ENCODE measurements at places on chromosomes 11 and 22.

DNA sequence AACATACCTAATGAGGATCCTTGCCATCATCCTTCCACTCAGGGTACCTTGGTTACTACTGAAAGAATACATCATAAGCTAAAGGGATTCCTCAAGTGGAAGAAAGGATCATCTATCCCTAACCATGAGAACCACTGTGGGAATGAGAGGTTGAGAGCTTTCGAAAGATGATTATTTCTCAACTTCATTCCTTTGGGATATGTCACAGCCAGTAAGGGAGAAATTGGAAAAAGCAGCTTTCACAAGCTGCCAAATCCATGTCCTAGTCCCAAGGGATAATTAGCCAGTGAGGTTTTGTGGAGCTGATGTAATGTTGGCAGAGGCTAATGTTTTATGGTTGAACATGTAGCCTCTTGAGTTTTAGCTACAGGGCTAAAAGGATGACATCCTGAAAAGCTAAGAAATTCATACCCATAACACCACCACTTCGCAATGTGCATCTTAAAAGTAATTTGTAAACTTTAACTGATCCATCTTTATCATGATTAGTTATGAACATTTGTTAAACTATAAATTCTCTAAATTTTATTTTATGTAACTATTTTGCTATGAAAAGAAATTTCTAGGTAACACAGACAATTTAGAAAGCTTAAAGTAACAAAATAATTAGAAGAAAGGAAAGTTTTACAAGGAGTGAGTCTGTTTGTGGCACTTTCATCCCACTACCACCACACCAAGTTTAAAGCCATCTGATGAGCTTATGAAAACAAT lies 123.9 kb downstream of the MRTFA start:
- no peak for DNase-seq

- no peak for DNase-seq
These were observed 15.9 kb downstream of the GALNT18 start for GRCh38 chr11:11605821-11606450.

DNA sequence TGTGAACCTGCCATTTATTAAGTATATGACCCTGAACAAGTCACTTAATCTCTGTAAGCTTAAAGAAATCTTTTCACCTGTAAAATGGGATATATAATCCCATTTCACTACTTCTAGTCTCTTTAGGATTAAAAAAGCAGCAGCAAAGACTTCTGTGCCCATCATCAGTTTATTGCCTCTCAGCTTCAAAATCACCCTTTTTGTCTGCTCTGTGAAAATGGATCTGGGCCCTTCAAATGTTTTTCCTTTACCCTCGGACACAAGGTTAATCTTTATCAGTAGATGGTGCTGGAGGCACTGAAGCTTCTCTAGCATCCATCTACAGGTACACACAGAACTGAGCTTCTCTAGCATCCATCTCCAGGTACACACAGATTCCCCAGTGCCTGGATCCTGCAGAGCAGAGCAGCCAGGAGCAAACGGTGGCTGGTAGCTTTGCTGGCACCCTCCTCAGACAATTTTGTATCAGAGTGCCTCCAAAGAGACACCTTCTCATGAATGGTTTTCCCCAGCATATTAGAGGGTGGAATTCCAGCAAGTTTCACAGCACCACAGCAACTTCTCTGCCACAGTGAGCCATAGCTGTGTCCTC lies 56.8 kb downstream of the CADM1 start:
- DNase-seq = no peak

DNA sequence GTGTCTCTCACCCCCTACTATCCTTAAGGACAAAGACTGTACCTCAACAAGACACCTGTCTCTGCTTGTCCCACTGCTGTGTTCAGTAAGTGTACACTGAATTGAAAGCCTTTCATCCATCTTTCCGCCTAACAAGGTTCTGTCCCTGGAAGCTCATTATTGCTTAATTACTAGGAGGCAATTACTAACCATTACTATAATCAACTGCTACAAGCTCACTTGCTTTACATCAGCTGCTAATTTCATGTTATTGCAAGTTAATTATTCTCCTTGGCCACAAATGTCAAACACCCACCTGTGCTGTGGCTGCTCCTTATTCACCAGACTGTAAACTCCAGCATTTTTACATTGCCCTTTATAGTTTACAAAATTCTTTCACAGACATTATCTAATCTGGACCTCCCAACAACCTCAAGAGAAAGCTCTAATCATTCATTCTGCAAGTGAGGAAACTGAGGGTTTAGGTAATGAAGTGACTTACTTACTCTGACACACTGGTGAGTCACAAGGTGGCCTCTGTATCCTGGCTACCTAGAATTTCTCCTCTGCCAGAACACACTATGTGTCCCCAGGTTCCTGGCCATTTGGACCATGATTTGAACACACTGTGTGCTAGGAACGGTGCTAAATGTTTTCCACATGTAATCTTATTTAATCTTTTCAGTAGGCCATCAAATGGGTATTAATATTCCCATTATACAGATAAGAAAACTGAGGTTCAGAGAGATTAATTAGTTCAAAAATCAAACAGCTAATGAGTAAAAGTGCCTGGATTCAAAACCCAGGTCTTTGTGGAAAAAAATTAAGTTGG lies 66.7 kb downstream of the RAB30 start:
- DNase-seq = no peak

- DNase-seq = no peak
These were observed 72.1 kb downstream of the BRD1 start for GRCh38 chr22:49755631-49756001.

GRCh38 chr11:95668131-95668530 lies 121.5 kb downstream of the FAM76B start:
- DNase-seq = no peak

GRCh38 chr22:23518376-23519187 lies 61.5 kb downstream of the IGLL1 start:
- DNase-seq = no peak

DNA sequence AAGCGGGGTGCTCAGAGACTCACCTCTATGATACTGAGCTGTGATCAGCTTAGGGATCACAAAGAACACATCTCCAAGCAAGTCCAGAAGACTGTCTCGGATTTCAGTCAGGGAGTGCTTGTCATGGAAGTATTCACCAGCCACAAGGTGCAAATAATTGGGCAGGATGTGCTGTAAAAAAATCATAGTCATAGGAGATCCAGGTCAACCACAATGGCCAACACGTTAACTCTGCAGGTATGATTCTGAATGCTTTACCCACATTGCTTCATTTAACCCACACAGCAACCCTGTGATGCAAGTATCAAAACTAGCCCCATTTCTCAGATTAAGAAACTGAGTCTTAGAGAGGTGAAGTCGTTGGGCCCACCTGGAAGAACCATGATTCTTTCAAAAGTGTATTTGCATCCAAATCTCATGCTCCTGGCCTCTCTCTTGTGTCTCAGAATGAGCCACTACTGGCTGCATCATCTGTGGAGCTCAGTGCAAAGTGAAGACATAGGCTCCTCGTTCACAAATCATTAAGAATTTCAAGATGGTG lies 179.3 kb downstream of the BCR start:
- DNase-seq = no peak

DNA sequence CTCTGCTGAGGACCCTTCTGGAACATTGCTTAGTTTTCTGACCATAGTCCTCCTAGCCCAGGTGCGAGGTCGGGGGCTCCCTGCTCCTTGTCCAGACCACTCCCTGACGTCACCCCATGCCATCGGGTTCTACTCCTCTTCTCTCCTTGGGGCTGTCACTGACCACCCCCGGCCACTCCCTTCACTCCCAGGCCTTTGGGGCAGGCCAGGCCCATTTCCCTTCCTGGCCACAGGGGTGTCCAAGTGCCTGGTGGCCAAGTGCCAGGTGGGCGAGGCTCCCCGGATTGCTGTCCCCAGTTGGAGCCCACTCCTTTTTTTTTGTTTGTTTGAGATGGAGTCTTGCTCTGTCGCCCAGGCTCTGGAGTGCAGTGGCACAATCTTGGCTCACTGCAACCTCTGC lies 19.5 kb downstream of the MRGPRD start:
- no peak for DNase-seq

DNA sequence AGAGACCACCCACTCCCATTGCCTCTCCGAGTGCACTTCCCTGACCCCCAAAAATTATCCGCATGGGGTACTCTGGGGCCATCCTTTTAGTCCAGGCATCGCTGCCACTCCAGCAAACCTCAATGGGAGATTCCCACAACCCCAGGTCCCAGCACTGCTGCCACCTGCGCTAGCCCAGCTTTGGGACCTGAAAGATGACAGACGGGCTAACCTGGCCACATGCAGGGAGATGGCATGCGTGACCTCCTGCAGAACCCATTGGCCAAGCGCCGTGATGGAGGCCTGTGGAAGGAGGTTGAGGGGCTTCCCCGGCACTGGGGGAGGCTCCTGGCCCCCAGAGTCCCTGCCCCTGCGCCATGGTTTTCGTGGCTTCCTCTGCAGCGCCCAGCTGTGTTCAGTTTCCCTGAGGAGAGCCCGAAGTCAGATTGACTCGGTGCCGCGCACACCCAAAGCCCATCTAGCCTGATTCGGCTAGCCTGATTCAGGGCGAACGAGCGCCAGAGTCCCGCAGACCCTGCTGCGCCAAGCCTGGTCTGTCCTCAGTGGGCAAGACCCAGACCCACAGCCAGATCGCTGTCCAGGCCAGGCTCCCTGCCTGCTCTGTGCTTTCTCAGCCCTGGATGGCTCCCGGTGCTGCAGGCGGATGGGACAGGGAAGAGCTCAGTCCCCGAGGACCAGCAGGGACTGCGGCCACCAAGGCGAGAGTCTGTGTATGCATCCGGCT lies 751 bp upstream of the WNT7B start:
- no peak for DNase-seq

DNA sequence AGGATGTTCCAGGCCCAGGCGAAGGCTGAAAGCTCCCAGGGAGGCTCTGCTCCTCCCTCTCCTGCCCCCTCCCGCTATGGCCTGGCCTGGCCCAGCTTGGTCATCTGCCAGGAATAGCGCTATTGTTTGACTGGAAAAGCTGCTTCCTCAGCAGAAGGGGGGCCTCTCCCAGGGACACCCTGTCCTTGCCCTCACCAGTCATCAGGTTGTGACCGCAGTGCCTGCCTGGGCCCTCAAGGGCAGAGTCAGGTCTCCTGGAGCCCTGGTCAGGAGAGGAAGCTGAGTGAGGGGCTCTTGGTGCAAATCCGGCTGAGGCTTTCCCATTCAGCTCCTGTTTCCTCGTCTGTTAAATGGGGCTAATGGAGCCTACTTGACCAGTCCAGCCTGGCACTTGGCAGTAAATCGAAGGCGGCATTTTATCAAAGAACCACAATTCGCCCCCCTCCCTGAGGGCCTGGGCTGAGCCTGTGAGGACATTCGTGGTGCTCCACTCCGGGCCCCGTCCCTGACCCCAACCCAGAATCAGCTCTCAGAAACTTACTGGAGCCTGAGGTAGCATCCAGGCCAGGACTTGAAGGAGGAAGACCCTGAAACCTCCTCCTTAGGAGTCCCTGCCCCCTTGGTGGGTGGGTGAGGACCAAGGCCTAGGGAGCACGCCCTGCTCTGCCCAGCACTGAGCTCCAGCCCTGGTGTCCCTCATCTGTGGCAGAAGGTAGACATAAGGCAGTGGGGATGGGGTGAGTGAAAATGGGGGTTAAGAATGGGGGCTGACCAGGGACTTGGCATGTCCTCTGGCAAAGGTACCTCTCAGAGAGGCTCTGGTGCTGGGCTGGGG lies 2.0 kb upstream of the CASTOR1 start:
- DNase-seq = no peak

DNA sequence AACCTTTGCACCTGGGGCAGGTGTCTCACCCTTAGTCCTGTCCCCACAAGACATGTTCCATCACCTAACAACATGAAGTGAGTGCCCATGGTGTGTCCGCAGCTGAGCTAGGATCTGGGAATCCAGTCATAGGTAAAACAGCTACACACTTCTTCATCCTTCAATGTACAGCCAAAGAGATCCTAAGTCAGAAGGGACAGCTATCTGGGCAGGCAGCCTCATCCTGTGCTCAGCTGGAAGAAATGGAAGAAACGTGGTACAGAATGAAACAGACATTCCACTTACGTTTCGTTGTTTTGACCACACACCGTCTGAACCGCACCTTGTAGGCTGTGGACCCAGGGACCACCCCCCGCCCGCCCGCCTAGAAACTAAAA lies 30.8 kb downstream of the PDGFB start:
- DNase-seq = no peak

GRCh38 chr11:662689-663274 lies 25.7 kb downstream of the DRD4 start:
- DNase-seq = peak; percentile 75

DNA sequence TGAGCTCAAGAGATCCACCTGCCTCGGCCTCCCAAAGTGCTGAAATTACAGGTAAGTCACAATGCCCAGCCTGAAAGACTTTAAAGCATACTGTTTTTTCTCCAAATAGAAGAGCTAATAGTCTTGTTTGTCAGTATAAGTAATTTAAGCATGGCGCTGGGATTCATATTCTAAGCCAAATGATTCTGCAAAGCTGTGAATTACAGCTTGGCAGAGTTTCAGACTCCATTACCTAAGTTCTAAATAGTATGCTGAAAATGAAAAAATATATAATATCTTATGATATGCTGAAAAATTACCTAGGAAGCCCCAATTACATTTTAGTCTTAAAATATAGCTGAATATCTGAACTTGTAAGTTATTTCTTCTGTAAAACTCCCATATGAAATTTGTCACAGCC lies 39.3 kb downstream of the MRE11 start:
- no peak for DNase-seq

DNA sequence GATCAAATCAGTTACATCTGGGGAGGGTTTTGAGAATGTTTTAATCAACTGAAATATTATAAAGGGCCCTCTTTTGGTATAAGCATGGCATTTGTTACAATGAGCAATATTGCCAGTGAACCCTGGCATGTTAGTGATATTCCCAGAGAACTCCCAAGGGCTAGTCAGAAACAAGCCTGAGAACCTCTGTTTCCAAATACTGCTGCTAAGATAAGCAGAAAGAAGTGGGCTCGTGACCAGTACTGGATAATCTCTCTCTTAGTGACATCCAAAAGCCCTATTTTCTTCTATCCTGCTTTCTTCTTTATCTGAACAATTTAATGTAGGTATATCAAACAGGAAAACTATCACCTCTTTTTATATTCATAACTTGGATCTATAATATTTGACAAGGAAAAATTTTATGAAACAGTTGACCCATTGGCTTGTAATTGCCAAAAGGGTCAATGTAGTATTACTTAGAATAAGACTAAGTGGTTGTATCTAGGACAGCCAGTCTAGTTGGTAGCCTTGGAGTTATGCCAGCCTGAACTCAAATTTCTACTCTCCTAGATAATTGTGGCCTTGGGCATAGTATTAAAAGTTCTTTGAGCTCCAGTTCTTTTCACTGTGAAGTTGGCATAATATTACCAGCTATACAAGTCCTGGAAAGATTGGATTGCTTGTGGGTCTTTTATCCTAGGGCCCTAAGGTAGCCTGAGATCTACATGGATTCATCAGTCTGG lies 15.7 kb downstream of the CAT start:
- no peak for DNase-seq

DNA sequence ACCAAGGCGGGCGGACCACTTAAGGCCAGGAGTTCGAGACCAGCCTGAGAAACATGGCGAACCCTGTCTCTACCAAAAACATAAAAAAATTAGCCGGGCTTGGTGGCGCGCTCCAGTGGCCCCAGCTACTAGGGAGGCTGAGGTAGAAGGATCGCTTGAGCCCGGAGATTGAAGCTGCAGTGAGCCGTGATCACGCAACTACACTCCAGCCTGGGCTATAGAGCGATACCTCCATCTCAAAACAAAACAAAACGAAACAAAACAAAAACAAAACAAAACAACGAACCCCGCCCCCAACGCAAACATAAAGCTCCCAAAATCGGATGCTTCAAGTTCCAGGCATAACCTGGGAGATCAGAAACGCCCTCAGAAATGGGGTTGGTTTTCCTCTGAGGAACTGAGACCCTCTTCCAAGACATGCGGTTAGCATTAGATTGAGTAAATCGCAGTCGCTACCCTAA lies 564 bp downstream of the LRRC51 start:
- DNase-seq = no peak
